Left cardiac atrium (tissue), 4 donors: ENCODE measurements at places on chromosomes 1 and 21.

- DNase-seq = no peak
Observed at GRCh38 chr1:223496883-223497282, 103.7 kb downstream of the CCDC185 start.

DNA sequence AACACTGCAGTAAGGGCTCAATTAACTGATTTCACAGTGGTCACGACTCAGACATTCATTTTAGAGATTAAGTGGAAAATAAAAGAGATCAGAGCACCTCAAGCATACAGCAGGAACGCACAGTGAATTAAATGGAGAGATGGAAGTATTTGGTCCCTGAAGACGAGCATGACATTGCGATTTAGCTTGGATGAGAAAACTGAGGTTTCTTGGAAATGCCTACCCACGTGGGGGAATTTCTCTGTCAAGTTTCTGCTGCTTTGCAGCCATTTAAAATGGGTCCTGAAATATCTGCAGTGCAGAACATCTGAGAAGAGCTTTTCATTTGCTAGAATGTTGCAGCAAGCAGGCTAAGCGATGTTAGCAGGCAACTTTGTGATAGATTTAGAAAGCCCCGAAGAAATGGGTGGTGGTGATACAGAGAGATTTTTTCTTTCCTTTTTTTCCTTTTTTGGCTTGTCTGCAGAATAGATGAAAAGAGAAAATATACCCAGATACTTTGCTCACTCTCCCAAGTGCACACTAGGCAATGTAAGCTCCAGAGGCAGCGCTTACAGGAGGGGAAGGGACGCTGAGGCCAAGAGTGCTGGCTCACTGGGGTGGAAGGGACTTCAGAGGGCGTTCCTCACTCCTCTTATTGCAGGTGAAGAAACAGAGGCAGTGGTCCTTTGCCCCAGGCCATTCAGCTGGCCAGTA lies 258.0 kb downstream of the KCNJ6 start:
- DNase-seq = no peak

- no peak for DNase-seq
Observed at GRCh38 chr1:155472491-155473083, 90.0 kb downstream of the ASH1L start.

DNA sequence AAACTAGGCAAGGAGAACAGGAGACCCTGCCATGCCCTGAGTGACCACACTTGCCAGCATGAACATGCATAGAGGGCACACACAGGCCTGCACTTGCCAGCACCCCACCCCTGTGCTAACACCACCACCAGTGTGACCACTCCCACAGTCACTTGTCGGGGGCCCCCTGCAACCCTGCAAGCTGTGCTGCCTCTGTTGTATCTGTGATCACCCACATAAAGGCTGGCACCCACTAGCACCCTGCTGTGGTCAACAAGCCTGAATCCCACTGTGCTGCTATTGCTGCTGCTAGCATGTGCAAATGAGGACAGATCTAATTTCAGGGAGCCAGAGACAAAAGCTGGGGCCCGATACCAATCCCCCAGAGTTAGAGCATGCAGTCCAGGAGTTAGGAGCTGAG lies 217.7 kb downstream of the GIPC2 start:
- DNase-seq = no peak

DNA sequence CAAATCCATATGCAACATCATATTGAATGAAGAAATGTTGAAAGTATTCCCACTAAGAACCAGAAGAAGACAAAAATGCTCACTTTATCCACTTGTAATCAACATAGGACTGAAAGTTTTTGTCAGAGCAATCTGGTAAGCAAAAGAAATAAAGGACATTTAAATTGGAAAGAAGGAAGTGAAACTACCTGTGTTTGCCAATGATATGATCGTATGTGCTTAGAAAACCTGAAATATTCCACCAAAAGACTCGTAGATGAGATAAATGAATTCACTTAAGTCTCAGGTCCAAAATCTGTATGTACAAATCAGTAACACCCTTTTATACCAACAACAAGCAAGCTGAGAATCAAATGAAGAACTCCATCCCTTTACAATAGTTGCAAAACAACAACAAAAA lies 8.5 kb downstream of the PRAMEF1 start:
- DNase-seq = no peak

- peak; percentile 24 for DNase-seq
Observed at GRCh38 chr1:910881-911721, 12.6 kb upstream of the SAMD11 start.

DNA sequence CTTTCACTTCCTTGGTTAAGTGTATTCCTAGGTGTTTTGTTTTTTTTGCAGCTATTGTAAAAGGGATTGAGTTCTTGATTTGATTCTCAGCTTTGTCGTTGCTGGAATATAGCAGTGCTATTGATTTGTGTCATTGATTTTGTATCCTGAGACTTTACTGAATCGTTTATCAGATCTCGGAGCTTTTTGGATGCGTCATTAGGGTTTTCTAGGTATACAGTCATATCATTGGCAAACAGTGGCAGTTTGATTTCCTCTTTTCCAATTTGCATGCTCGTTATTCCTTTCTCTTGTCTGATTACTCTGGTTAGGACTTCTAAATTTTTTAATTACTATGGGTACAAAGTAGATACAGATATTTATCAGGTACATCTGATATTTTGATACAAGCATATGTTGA lies 75.4 kb downstream of the SLC35A3 start:
- no peak for DNase-seq

DNA sequence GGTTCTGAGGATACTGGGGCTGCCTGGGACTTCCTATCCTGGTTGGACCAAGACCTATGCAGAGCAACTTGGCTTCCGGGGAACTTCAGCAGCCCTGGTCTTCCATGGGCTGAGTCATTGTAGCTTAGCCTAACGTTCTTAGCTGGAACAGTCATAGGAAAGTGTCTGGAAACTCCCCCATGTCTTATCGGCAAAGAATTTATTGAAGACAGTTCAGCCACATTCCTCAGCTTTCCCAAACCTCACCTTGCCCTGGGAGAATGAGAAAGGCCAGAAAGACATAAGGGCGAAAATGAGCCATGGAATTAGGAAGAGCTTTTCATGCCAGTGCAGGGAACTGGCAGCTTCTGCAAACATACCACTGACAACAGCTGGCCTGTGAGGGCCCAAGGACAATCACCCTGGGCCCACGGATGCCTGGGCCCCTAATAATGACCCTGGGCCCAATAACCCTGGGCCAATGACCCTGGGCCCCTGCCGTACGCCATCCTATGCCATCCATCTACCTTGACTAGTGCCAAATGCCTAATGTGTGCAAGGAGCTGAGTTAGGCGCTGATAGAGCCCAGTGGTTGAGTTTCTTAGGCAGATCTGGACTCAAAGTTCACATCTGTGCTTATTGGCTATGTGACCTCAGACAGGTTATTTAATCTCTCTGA lies 114.4 kb upstream of the GADD45A start:
- DNase-seq = peak; percentile 28

- no peak for DNase-seq
Observed at GRCh38 chr1:68230484-68230802, 1.9 kb downstream of the WLS start.

- DNase-seq = no peak
Observed at GRCh38 chr1:243903895-243904294, 53.9 kb upstream of the AKT3 start.

DNA sequence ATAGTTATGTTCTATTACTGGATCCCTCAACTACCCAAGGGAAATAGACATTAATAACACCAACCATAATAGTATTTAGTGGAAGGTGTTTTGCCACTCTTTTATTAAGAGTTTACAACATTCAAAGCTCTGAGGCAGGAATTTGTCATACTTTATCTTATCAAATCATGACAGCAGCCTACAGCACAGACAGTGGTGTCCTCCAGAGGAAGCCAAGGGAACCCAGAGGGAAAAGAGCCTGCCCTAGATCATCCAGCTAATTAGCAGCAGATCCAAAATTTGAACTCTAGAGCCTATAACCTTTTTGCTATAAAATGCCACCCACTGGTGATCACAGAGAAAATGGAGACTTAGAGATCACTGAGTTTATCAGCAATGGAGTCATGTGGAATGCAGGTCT lies 18.2 kb downstream of the VAV3 start:
- no peak for DNase-seq

GRCh38 chr1:29513357-29513756 lies 277.0 kb downstream of the PTPRU start:
- DNase-seq = no peak

DNA sequence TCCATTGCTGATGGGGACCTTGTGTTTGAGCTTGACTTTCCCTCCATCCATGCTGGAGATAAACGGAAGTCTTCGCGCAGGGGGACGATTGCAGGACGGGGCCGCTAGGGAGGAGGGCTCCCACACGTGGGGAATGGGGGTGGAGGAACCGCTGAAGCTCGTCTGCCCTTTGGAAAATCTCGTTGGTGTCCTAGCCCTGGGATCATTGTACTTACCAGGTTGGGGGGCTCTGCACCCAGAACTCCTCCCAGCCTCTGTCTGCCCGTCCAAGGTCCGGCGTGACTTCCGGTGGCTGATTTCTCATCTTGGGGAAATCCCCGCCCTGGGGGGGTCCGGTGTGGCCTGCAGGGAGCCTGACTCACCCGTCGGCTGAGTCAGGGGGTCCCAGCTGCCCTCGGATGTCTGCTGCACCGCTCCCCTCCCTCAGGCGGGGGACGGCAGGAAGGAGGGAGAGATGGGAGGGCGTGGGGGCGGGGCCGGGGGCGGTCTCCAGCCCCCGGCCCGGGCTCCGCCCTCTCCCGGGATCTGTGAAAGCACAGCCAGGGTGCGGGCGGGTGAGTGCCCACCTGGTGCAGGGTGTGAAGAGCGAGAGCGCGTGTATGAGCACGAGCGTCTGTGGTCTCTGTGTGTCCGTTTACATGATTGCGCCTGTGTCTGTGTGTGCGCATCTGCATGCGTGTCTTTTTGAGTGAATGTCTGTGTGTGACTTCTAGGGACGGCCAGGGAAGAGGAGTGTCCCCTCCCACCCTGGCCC lies 35.8 kb downstream of the PIK3CD start:
- DNase-seq = peak; percentile 60

- peak; percentile 56 for DNase-seq
Observed at GRCh38 chr1:169484683-169485430, 887 bp downstream of the SLC19A2 start.
